Activated CD4-positive, alpha-beta T cell treated with anti-CD3 and anti-CD28 coated beads for 4 hours (primary cell): ENCODE measurements at places on chromosomes 11 and 22.

GRCh38 chr11:67469508-67469811 lies 409 bp upstream of the TMEM134 start:
- no peak for DNase-seq

DNA sequence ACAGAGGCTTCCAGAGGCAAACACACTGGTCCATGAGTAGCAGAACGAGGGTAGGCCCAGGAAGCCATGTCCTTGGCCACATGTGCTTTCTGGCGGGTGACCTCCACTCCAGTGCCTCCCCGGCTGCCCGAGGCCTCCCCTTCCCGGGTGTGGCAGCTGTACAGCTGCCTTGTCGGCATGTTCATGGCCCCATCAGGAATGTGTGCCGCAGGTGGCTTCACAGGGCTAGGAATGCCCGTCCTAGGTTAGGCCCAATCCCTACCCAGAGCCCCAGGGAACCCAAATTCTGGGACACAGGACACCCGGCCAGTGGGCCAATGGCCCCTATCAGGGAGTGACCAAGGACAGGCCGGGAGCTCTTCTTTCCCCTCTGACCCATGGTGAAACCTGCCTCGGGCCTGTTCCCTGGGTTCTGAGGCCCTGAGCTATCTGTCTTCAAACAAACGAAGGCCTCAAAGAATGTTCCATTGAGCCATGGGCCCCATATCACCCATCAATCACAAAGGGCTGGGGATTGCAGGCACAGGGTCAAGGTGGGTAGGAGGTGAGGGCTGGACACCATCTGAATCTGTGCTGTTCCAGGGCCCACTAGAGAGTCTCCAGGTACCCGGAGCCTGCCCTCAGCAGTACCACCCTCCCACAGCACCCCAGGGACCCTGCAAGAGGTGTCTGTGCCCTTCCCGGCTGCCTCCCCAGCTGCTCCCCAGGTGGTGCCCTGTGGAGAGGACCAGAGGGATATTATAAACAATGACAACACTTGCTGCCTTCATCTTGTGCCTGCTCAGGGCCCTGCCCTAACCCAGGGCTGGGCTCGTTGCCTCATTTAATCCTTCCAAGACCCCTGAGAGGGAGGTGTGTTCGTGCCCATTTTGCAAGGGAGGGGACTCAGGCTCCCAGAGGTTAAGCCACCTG lies 4.0 kb upstream of the CDKN1C start:
- DNase-seq: no peak

GRCh38 chr11:68743539-68743938 lies 7.8 kb downstream of the TESMIN start:
- no peak for DNase-seq

GRCh38 chr22:37887584-37888378 lies 18.3 kb upstream of the MICALL1 start:
- DNase-seq: no peak

DNA sequence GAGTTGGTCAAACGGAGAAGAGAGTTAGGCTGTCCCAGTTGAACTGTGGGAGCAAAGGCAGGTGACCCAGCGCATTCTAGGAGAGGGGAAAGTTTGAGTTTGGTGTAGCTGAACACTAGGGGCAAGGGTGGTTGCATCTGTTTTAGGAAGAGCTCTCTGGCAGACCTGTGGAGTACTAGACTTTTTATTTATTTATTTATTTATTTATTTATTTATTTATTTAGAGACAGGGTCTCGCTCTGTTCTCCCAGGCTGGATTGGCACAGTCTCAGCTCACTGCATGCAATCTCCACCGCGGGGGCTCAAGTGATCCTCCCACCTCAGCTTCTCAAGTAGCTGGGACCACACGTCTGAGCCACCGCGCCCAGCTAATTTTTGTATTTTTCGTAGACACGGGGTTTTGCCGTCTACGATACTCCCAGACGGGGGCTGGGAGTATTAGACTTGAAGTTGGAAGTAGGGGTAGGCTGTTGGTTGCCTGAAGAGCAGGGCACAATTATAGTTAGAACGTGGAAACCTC lies 950 bp upstream of the ACER3 start:
- no peak for DNase-seq

DNA sequence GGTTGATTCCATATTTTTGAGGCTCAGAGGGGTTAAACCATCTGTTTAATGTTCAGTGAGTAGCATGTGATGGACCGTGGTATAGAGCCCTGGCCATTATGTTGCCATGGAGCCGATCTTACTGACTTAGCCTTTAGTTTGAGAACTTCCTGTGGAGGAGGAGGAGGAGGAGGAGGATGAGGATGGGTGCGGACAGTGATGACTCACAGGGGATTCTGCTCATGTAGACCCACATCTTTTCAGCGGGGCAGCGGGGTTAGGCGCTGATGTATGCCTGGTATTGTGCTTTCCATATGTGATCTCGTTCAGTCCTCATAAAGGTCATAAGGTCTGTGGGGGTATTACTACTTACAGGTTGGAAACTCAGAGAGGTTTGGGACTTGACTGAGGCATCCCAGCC lies 13.9 kb downstream of the STX3 start:
- DNase-seq: no peak

DNA sequence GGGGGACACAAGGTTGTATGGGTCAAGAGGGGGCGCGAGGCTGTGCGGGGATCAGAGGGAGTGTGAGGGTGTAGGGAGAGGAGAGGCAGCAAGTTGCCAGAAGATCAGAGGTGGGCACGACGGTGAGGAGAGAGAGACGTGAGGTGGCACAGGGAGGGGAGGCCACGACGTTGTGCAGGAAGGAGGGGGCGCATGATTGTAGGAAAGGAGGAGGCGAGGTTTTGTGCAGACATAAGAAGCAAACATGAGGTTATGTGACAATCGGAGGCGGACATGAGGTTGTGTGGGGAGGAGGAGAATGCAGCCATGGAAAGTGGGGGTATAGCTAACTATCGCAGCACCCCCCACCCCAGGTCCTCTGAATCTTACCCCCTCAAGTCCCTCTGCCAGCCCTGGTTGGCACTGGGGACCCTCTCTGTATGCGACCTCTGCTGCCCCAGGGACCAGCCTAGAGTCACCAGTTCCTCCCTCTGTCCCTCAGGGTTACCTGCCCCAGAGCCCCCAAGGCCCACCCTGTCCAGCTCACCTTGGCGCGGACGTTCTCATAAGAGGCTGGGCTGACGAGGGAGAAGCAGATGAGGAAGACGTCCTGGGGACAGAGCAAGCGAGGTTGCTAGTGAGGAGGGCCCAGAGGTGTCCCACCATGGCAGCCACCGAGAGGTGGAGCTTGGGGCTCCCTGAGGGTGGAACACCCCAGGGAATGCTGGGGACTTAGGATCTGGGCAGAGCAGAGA lies 12.5 kb downstream of the RAC2 start:
- DNase-seq: peak; percentile 67

DNA sequence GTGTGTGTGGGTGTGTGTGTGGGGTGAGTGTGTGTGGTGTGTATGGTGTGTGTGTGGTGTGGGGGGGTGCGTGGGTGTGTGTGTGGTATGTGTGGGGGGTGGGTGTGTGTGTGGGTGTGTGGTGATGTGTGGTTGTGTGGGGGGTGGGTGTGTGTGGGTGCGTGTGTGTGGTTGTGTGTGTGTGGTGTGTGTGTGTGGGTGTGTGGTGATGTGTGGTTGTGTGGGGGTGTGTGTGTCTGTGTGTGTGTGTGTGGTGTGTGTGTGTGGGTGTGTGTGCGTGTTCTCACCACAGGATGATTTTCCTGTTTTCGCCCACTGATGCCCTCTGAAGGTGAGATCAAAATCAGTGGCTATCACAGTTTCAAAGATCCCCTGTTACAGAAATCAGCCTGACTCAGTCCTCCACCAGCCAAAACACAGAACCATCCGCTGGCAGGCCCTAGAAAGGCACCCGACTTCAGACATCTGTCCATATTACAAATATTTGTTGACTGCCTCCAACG lies 24.7 kb downstream of the CPT1A start:
- peak; percentile 19 for DNase-seq

DNA sequence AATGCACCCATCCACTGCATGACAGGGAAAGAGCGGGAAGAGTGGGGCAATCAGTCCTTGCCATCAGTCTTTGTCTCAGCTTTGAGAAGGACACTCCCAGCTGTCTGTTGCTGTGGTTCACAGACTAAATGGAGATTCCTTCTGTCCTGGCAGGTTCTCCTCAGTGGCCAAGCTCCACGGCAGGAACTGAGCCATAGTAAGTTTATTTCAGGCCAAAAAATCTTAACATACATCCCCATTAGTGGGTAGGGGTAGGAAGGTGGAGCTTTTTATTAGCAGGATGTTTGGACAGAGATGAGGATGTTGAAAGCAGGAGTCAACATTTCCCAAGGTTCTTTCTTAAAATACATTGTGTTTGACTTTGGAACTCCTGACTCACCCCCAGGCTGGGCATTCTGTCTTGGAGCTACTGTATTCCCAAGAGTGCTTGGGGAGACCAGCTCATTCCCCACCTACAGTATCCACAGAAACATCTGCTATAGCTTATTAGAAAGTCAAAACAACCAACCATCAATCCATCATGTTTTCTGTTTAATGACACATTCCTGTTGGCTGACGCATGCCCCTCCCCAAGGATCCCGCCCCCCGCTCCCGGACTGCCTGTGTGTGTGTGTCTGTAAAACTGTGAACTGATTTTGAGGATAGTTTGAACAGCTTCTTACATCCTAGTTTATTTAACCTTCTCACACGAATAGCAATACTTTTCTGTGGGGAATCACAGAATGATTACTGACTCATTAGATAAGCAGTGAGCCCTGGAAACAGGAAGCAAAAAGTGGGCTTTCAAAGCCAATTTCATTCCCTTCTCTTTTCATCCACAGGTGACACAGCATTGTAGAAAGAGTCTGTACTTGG lies 109.5 kb downstream of the CCDC81 start:
- DNase-seq: no peak

- no peak for DNase-seq
These were observed 1309.6 kb upstream of the RAG2 start for GRCh38 chr11:37907436-37908218.

GRCh38 chr11:66313321-66314185 lies 3.3 kb downstream of the CD248 start:
- no peak for DNase-seq

- no peak for DNase-seq
These were observed 129.1 kb downstream of the EHF start for GRCh38 chr11:34749666-34750659.

DNA sequence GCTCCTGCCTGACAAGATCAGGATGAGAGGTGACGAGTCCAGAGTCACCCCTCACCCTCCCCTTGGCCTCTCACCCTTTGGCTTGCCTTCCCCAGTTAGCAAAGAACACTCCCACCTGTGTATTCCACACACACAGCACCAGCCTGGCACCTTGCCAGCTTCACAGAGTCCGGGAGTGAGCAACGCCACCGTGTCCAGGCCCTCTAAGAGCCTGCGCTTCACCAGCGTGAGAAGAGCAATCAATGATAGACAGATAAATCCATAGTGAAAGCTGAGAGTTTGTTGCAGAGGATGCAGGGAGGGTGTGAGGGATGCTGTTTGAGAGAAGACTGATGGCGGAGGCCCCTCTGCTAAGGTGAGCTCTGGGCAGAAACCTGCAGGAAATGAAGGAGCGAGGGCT lies 404.5 kb downstream of the LARGE1 start:
- no peak for DNase-seq

GRCh38 chr22:44583061-44583760 lies 85.2 kb upstream of the RTL6 start:
- DNase-seq: no peak

DNA sequence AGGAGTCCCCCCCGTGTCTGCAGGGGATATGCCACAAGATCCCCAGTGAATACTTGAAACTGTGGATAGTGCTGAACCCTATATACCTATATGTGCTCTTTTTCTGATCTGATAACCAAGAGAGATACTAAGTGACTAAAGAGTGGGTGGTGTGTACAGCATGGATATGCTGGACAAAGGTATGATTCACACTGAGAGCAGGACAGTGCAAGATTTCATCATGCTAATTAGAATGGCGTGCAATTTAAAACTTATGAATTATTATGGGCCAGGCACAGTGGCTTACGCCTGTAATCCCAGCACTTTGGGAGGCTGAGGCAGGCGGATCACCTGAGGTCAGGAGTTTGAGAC lies 90.2 kb upstream of the ALKBH3 start:
- no peak for DNase-seq

DNA sequence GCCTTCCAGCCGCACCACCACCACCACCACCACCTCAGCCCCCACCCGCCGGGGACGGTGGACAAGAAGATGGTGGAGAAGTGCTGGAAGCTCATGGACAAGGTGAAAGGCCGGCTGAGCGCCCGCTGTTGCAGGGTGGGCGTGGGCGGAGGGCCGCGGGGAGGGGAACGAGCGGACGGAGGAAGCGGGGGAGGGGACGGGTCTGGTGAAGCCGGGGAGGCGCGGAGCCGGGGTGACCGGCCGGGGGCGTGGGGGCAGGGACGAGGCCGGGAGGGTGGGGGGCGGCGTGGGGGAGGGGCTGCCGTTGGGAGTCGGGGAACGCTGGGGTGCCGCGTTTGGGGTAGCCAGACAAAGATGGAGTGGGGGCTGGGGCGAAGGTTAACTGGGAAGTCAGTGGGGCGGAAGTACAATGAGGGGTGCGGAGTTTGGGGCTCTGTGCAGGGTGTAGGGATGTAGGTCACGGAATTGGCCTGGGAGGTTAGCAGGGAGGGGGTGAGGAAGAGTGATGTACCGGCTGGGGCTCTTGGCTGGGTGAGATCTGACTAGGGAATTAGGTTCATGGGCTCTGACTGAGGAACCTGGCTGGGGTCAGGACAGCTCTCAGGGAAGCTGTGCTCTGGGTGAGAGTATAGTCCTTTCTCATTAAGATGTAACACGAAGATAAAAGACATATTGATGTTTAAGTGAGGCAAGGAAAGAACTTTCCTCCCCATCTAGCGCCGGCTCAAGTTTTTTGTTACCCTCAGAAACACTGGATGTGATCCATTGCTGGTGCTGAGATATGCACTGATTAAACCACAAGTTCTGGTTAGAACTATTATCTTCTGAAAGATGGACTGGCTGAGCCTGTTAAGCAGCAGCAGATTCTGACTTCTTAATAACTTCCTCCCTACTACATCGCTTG lies 624 bp downstream of the CBL start:
- DNase-seq: peak; percentile 55

- no peak for DNase-seq
These were observed 137.4 kb downstream of the PLEKHA7 start for GRCh38 chr11:16876837-16877236.

- no peak for DNase-seq
These were observed 21.5 kb downstream of the GALNT18 start for GRCh38 chr11:11600288-11600687.

DNA sequence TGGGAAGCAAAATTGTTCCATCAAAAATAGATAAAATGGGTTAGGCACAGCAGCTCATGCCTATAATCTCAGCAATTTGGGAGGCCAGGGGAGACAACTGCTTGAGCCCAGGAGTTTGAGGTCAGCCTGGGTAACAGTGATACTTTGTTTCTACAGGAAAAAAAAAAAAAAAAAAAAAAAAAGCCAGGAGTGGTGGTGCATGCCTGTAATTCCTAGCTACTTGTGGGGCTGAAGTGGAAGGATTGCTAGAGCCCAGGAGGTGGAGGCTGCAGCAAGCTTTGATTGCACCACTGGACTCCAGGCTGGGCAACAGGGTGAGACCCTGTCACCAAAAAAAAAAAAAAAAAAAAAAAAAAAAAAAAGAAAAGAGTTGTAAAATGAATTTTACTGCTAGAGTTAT lies 49.6 kb downstream of the KIF18A start:
- no peak for DNase-seq

GRCh38 chr11:66854231-66854661 lies 2.6 kb upstream of the LRFN4 start:
- no peak for DNase-seq

GRCh38 chr11:128462922-128463321 lies 124.4 kb downstream of the ETS1 start:
- no peak for DNase-seq
